ENCODE measurements at places on chromosomes 16 and 17.

DNA sequence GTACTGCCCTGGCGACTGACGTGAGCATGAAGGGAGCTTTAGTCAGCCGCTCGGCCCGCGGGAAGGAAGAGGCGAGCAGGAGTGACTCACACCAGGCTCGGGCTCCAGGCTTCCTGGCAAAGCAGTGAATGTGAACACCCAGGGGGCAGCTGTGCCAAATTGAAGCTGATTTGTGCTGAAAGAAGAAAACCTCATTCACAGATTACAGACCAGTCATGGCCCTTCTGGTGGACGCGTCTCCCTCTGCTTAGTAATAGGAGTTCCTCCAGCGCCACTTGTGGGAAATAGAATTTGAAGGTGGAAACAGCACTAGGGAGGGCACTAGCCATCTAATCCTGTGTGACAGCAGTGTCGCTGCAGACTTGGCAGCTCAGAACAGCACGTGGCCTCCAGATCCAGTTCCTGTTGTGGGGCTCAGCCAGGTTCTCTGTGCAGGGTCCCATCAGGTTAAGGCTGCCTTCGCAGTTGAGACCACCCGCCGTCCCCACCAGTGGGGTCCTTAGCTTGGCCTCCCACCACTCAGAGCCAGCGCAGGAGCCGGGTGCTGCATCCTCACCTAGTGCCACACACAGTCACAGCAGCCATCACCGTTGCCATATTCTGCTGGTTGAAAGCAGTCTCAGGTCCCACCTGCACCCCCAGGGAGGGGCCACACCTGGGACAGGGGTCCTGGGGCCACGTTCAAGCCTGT, 164.5 kb upstream of the CHMP6 start:
- DNase-seq, result no peak

GRCh38 chr16:22373662-22374310, 633 bp downstream of the CDR2 start:
- peak; percentile 71 for DNase-seq

DNA sequence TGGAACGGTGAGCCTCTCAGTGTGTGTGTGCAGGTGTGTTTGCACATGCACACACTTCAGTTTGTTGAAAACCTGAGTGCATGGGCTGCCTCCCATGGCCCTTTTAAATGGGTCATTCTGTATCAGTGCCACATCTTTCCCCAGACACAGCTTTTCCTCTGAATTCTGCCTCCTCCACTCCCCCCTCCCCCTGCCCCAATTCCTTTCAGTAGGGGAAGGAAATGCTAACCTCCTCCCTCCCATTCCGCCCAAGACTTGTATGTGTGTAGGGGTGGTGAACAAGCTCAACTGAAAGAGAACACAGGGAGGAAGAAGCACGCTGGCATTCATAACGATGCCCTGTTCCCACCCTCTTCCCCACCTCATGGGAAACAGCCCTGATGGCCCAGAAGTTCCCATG, 34.3 kb downstream of the C17orf75 start:
- no peak for DNase-seq

DNA sequence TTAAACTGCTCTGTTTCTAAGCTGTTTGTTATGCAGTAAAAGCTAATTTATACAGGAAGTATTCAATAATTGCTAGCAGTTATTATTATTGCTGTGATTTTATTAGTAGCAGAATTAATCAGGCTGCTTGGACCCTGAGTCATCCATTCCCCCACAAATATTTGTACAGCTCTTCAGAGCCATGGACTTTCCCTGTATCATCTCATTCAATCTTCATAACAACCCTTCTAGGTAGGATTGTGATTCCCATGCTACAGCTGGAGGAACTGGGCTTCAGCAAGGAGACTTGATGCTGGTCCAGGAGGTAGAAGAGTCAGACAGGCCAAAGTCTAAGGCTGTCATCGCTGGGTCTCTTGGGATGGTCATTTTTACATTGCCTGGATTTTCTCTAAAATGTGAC, 208.3 kb downstream of the C16orf95 start:
- DNase-seq, result no peak

DNA sequence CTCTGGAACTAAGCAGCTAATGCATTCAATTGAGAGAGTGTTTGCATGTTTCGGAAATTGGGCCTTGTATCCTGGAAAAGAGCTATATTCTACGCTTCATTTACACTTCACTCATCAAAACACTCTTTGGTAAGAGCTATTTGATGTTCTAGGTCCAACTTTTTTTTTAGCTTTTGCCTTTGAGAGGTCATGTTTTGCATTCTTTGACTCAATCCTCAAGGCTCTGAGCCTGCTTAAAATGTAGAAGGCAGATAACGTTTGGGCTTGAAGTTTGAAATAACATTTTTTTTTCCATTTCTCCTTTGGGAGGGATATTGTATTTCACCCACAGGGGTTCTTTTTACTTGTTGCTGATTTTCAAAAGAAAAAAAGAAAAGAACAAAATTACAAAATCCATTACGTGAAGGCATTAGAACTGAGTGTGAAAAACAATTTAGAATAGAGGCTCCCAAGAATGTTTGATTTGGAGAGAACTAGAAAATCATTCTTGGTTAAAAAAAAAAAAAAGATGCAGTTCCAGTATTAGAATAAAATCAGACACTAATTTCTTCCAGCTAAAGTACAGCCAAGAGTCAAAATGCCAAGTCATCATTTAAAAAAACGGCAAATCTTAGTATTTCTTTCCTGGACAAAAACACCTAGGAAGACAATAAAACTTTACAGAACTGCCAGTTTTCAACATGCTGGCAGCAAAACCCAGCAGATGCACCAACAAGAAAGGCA, 268.5 kb downstream of the GRIN2A start:
- DNase-seq, result no peak

All from erythroblast (primary cell).